Activated naive CD4-positive, alpha-beta T cell treated with anti-CD3 and anti-CD28 coated beads, Interleukin-2, amount 50 U/mL, for 72 hours (primary cell): ENCODE measurements at places on chromosomes 5 and 9. TPM values are rescaled to one million over a fixed set of nuclear protein-coding genes. Genes with fewer than 3 reads are reported as not detected.

- DNase-seq = no peak
Observed at GRCh38 chr5:75395277-75395676, 58.3 kb downstream of the HMGCR start.

DNA sequence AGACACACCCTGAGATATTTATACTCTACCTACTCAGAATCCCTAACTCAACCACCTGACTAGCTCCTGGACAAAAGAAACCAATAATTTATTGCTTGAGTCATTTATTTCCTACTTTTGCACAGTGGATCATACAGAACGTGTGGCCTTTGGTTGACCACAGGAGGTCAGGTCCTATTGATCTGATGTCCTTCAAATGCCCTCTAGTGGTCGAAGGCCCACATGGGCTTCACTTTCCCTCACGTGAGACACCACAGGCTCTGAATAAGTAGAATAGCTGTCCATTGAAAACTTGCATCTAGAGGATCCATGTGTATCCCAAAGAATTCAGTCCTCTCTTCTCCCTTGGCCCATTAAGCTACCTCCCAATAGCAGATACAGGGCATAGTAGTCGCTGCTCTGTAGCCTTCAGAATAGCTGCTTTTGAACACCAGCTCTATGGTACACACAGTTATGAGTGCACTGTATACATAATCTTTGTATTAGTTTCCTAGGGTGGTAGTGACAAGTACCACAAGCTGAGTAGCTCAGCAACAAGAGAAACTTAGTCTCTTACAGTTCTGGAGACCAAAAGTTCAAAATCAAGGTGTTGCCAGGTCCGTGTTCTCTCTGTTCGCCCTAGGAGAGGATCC is 177.6 kb upstream of the SMARCA2 start:
- no peak for DNase-seq

DNA sequence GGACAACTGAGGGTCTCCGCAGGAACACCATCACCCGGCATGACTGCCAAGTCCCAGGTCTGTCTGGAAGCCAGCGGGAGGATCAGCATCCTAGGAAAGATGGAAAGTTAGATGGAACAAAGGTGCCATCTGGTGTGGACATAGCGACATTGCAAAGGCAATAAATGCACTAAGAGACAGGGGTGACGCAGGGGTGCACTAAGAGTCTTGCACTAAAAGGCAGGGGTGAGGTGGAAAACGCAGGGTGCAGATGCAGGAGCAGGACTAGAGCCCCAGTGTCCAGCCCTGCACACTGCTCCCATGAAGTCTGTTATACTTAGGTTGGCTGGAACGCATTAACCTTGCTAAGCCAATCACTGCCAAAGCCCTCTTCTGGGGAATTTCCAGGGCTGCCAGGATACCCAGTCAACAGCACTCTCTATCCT is 15.5 kb downstream of the ATOX1 start:
- no peak for DNase-seq

GRCh38 chr5:170393235-170393634 is 4.1 kb upstream of the KCNMB1 start:
- peak; percentile 54 for DNase-seq

DNA sequence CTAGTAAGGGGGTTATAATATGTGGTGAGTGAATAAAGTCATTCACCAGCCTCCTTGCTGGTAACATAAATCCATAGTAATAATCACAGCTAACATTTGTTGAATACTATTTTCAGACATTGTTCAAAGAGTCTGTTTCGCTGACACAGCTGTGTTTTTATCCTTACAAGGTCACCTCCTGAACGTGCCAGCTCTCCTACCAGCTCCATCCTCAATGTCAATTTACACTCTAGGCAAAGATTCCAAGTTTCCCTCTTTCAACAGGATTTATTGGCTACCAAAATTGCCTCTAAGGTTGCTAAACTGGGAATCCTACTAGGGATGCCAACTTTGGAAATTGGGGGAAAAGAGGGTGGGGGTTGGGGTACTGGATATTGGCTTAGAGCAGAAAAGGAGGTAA is 30.7 kb upstream of the SMC5 start:
- no peak for DNase-seq

Gene SV2C
- total RNA-seq = 0.88 TPM

GRCh38 chr5:134077926-134078580 is 36.4 kb upstream of the TCF7 start:
- no peak for DNase-seq

Gene NMUR2
- not detected for total RNA-seq

Gene PCDHGB4
- not detected for total RNA-seq

Gene NEK6
- total RNA-seq = 5.4 TPM

DNA sequence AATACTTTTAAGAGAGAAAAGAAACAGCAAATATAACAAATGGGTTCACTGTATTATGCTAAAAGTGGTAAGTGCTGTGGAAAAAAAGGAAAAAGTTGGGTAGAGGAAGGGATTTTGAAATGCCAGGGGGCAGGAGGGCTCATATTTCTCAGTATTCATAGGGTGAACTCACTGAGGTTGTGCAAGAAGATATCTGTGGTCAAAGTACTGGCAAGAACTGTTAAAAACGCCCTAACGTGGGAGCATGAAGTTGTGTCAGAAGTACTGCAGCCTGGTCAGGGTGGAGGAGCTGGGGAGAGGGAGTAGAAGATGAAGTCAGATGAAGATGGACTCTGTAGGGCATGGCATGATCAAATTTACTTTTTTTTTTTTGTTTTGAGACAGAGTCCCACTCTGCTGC is 31.2 kb upstream of the SLC28A3 start:
- no peak for DNase-seq

GRCh38 chr5:178670351-178670885 is 43.6 kb upstream of the CLK4 start:
- DNase-seq = no peak

DNA sequence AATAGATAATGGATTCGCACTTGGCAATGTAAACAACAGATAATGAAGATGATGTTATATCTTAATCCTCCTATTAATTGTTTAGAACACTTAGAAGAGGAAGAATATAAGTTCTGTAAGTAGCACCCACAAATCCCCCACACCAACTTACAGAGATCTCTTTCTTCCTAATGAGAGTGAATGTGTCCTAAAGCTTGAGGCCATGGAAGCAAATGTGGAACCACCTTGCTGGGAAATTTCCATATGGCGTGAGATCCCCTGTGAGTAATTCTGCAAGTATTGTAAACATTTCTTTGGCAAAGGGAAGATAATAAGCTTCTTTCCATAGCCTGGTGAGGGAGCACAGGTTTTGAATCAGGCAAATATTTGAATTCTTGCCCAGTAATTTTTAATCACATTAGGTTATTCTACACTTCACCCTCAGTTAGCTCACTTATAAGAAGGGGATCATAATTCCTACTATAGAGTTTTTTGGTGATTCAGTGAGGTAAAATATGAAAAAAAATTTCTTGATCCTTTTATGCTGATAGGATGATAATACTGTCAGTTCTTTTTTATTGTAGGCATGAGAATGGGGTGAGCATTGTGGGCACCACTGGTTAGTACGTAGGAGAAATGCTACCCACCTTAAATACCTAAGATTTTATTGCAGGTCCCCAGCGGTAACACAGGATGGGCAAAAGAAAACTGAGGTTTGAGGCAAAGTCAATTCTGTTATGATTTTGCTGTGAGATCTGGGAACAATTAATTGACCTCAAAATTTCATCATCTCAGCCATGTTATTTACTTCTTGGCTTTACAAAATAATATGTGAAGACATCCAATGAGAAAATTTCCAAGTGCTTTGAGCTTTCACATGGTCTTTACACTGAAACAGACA is 574.8 kb downstream of the PSAT1 start:
- no peak for DNase-seq

GRCh38 chr9:130045725-130046450 is 2.9 kb upstream of the FNBP1 start:
- DNase-seq = no peak

DNA sequence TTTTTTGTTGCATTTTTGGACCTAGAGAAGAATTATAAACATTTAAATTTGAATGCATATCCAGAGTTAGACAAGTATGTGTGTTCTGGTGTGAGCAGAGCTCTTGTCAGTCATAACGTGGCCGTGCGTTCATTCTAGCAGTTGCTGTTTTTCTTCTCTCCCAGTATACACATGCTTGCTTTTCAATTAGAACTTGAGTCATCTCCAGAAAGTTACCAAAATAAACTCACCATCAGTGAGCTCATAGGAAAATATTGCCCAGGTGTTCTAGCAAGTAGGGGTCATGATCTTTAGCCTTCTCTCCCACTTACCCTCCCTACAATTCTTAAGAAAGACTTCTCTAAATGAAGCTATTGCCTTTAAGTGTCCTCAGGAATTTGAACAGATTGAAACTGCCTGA is 247.5 kb upstream of the TUT7 start:
- DNase-seq = no peak

GRCh38 chr5:88746438-88746882 is 136.5 kb downstream of the MEF2C start:
- no peak for DNase-seq
